ENCODE measurements at places on chromosomes 12 and 14.

DNA sequence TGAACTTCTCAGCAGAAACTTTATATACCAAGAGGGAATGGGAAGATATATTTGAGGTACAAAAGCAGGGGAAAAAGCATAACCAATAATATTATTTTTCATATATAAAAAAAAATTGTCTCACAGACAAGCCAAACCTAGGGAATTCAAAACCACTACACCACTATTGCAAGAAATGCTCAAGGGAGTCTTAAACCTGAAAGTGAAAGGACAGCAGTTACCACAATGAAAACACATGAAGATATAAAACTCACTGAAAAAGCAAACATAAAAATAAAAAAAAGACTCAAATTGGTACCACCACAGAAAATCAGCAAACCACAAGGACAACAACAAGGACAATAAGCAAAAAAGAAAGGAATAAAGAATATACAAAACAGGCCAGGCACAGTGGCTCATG is 131.9 kb downstream of the CEP128 start:
- H3K27ac ChIP-seq = no peak overlapping the region
- H3K36me3 ChIP-seq = no peaks in the 10 kb centered on the region
- H3K4me1 ChIP-seq = no peaks in the 10 kb centered on the region
- no peaks in the 10 kb centered on the region for H3K27me3 ChIP-seq
- DNase-seq = no peak

- H3K4me1 ChIP-seq = peaks cover 12% of the 10 kb centered on the region
- no peaks in the 10 kb centered on the region for H3K36me3 ChIP-seq
- no peak for DNase-seq
- H3K27me3 ChIP-seq = no peaks in the 10 kb centered on the region
- no peak overlapping the region for H3K27ac ChIP-seq
- no peak overlapping the region for H3K4me3 ChIP-seq
Measured at GRCh38 chr12:3190101-3190500, 112.9 kb downstream of the TSPAN9 start.

GRCh38 chr12:47983541-47984115 is 20.2 kb downstream of the TMEM106C start:
- peaks cover 21% of the 10 kb centered on the region for H3K27me3 ChIP-seq
- no peaks in the 10 kb centered on the region for H3K4me1 ChIP-seq
- no peaks in the 10 kb centered on the region for H3K36me3 ChIP-seq
- no peak overlapping the region for H3K4me3 ChIP-seq
- no peak for DNase-seq

DNA sequence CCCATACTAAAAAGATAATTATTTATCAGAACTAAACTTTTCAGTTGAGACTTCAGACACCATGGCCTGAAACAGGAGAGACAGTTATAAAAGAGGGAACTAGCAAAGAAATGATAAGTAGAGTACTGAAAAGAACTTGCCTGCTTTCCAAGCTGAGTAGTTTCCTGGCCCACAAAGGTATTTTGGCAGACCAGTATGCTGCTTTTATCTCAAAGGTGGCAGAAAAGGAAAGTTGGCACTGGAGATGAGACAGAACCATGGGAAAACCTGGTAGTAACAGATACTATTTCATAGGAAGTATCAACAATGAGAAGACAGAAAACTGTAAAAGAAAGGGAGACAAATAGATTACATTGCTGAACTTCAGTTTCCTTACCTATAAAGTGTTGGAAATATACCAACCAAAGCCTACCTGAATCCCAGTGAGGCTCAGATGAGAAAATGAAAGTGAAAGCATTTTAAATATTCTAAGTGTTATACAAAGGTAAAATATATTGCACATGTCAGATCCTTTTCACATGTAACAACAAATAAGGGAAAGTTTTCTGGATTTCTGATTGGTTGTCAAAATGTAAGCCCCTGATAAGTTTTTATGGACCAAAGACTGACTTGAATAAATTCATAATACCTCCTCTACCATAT is 155.3 kb upstream of the FSCB start:
- no peaks in the 10 kb centered on the region for H3K36me3 ChIP-seq
- DNase-seq = no peak
- no peak overlapping the region for H3K27ac ChIP-seq
- no peak overlapping the region for H3K4me3 ChIP-seq

DNA sequence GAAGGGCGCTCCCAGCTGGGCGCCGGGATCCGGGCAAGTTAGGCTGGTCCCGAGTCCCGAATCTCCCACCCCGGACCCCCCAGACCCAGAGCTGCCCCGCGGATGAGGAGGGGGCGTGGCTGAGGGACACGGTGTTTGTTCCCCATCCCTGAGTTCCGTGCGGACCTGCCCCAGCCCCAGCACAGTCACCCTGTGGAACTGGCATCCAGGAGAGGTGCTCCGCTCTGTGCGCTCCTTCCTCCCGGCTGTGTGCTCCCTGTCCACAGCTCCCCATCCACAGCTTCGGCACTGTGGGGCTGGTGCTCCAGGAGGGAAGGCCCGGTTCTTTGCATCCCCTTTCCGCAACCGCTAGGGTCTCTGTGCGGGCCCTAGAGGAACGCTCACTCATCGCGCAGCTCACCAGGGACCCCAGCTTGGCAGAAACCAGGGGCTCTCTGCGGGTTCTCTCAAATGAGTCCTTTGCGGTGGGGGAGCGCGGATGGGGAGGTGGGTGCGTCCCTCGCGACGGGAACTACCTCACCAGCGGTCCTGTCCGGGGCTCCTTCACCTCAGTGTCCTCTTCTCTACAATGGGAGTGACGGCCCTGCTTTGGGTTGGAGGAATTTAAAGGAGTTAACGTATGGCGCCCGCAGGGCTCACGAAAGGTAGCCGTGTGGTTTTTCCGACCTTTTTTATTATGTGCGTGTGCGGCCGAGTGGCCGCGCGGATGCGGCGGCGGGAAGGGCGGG is 845 bp downstream of the TMEM132C start:
- peak overlapping the region; percentile 31 for H3K4me3 ChIP-seq
- H3K36me3 ChIP-seq = no peaks in the 10 kb centered on the region
- H3K27me3 ChIP-seq = peaks cover 82% of the 10 kb centered on the region
- H3K27ac ChIP-seq = no peak overlapping the region
- DNase-seq = no peak
